Hematopoietic multipotent progenitor cell treated with erythropoietin and hydrocortisone succinate and interleukin-3 and kit ligand, for 17 days (in vitro differentiated cells): ENCODE measurements at places on chromosomes 2 and 18.
A peak's percentile ranks its signal among the peaks of the same experiment; 100 is the strongest.

- DNase-seq, result no peak
Observed at GRCh38 chr2:2187196-2187595, 143.9 kb downstream of the MYT1L start.

DNA sequence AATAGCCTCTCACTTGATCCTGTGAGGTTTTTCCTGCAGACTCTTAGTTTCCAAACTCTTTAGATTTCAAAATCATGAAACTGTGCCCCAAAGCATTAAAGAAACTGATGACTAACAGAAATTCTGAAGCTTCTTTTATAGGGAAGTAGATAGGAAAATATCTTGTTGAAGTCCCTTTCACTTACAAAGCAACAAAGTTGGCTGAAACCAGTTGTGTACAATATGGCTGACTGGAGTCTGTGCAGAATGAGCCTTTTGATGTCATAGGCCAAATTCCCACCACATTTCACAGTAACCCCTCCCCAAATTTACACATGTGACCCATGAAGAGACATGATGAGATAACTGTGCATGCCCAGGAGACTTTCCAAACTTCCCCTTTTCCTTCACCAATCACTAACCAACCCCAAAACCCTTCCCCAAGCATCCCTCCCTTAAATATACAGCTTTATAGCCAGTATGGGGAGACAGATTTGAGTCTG lies 61.7 kb upstream of the NCK2 start:
- no peak for DNase-seq

DNA sequence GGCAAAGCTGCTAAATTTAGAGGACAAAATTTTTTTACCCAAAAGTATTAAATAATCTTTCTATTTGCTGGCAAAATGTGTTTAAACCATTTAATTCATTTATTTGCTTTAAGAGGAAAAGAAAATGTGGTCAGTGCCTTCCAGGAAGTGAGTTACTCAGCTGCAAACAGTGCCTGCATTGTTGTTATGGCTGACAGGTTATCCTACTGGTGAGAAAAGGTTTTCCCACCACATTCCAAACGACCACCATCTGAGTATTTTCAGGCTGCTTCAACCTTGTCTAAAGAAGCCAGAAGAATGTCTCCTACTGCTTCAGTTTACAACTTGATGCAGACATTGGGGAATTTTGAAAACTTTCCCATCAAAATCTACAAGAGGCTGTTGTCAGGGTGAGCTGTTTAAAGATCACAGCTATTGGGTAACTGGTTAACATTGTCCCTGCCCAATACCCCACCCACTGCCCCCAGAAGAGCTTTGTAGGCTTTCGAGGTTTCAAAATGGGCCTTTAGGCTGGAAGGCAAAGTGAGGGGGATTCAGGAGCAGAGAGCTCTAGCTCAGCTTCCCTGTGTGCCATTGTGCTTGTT lies 461.3 kb upstream of the FANCL start:
- DNase-seq, result no peak

DNA sequence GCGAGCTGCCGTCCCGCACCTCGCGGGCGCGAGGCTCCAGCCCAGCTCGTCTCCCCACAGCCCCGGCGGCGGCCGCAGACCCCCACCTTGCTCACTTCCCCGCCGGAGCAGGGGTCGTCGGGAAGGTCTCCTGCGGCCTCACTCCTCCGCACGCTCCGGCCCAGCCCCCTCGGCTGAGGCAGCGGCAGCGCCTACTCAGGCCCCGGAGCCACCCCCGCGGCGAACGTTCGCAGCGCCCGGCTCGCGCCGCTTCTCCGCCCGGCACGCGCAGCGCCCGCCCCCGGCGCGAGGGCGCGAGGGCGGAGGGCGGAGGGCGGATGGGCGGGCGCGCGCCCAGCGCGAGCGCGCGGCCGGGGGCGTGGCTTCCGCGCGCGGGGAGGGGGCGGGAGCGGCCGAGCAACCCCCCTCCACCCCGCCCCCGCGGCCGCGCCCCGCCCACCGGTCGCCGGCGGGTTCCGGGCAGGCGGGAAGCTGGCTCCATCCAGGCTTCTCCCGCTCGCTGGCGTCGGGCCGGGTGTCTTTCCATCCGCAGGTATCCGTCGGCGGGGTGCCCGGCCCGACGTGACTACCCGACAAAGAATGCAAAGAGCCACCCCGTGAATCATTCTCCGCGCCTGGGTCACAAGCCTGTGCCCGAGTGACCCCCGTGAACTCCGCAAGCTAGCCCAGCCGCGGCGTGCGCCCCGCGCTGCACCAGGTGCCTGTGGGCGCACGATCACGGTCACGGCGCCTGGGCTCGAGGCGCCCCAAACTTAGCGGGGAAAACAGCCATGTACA lies at the start of gene DTNB:
Gene DTNB (minus strand): TSS at position 278 of the 777 bp plus-strand sequence. CDS start 20,917 bp downstream, outside the sequence.
- DNase-seq, result peak; percentile 37

DNA sequence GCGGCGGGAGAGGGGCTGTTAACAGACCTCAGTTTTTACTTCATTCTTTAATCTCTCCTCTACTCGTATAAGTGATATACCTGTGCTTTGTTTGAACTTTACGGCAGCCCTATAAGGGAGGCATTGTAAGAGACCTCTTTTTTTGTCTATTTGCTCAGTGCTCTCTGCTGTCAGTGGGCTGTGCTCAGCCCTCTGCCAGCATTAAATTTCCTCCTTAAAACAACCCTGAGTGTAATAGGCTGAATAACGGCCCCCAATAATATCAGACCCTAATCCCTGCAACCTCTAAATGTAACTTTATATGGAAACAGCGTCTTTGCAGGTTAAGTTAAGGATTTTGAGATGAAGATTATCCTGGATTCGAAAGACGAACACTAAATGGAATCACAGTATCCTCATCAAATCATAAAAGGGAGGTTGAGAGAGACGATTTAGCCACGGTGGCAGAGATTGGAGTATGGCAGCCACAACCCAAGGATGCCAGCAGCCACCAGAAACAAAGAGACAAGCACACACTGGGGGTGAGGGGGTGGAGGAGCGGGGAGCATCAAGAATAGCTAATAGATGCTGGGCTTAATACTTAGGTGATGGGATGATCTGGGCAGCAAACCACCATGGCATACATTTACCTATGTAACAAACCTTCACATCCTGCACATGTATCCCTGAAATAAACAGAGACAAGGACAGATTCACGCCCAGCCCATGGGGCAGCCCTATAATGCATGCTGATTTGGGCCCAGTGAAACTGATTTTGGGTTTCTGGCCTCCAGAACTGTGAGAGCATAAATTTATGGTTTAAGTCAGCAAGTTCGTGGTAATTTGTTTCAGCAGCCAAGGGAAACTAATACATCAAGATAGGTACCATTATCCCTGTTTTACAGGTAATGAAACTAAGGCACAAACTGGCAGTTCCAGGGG lies 894 bp upstream of the FARSB start:
- no peak for DNase-seq

DNA sequence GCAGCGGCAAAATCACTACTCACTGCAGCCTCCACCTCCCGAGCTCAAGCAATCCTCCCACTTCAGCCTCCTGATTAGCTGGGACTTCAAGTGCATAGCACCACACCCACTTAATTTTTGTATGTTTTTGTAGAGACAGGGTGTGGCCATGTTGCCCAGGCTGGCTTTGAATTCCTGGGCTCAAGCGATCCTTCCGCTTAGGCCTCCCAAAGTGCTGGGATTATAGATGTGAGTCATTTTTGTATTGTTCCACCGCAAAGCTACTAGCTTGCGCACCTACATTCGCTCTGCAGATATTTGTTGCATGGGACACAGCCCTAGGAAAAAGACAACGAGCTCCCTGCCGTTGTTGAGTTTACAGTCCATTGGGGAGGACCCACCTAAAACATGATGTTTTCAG lies 173.5 kb upstream of the AGAP1 start:
- DNase-seq, result no peak

- peak; percentile 51 for DNase-seq
Observed at GRCh38 chr2:190469771-190470170, 61.6 kb downstream of the MFSD6 start.

DNA sequence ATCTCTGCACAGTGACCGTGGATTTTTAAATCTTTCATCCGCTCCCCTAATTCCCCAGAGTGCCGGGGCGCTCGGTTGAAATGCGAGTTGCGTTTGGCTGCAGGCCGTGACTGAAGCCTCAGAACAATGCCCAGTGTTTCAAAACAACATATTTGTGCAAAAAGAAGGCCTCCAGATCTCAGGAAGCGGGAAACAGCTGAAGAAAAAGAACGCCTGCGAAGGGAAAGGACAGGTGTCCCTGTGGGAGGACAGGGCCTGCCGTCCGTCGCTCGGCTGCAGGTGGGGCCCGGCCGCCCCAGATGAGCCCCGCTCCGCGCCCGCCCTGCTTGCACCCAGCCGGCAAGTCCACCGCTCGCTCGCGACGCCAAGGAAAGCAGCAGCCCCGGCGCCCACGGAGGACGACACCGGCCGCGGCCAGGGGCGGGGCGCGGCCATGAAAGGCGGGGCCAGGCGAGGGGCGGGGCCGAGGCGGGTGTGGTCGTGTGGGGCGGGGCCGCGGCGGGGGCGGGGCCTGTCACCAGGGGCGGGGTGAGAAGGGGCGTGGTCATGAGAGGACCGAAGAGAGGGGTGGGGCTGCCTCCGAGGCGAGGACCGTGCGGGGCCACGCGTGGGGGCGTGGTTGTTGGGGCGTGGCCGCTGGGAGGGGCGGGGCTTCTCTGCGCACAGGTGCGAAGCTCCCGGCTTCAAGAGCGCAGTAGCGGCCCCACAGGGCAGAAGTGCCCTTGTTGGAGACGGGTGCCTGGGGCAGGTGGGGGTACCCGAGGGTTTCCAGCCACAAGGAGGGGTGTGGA lies 17.6 kb upstream of the BOK start:
- DNase-seq, result peak; percentile 74

DNA sequence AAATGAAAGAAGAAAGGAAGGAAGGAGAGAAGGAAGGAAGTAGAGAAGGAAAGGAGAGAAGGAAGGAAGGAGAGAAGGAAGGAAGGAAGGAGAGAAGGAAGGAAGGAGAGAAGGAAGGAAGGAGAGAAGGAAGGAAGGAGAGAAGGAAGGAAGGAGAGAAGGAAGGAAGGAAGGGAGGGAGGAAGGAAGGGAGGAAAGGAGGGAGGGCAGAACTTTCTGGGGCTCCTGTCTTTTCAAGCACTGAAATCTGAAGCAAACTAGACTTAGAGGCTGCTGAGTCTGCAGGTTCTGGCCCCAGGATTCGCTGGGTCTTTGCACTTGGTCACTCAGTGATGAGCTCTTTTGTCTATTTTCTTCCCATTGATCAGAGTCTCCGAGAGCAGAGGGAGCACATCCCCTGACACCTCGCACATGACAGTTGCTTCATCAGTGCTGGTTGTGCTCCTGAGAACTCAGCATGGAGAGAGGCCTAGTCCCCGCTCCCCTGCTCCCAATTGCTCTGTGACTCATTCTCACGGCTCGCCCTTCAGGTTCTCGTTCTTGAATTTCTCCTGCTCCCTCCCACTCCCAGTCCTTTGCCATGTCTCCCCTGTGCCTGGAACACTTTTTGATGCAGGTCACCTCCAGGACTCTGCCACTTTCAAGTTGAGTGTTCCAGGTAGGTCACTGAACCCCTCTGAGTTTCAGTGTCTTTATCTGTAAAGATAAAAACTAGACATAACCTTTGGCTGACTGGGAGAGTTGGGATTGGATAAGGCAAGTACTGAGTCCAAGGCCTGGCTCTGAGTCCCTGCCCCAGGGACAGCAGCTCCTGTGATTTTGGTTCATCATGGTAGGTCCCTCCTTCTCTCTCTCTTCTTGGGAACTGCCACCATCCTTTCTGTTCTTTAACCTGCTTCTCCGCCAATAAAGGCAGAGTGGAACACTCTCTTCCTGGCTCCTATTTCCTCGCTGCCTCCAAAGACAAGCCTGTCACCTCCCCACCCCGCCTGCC lies 55.2 kb downstream of the TNP1 start:
- no peak for DNase-seq

GRCh38 chr18:21853016-21853415 lies 112.4 kb downstream of the MIB1 start:
- no peak for DNase-seq

DNA sequence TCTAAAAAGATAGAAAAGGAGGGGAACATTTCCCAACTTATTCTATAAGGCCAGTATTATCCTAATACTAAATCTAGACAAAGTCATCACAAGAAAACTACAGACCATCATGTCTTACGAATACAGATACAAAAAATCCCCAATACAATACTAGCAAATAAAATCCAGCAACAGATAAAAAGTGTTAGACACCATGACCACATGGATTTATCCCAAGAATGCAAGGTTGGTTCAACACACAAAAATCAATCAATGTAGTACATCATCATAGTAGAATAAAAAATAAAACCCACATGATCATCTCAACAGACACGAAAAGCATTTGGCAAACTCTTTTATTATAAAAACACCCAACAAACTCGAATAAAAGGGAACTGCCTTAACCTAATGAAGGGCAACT lies 18.5 kb downstream of the SLC66A2 start:
- no peak for DNase-seq

- DNase-seq, result no peak
Observed at GRCh38 chr2:216987252-216987821, 127.5 kb upstream of the TNP1 start.

DNA sequence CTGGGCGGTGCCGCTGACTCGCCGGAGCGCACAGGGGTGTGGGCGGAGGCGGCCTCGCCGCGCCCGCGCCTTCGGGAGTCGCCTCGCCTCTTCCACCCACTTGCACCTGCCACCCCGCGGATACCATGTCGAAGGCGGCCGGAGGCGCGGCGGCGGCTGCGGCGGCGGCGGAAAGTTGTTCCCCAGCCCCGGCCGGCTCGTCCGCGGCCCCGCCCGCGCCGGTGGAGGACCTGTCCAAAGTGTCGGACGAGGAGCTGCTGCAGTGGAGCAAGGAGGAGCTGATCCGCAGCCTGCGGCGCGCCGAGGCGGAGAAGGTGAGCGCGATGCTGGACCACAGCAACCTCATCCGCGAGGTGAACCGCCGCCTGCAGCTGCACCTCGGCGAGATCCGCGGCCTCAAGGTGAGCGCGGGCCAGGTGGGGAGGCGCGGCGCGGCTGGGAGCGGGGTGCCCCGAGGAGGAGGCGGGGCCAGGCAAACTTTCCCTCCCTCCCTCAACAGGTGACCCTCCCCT lies 766 bp downstream of the CCDC85A start:
- no peak for DNase-seq

DNA sequence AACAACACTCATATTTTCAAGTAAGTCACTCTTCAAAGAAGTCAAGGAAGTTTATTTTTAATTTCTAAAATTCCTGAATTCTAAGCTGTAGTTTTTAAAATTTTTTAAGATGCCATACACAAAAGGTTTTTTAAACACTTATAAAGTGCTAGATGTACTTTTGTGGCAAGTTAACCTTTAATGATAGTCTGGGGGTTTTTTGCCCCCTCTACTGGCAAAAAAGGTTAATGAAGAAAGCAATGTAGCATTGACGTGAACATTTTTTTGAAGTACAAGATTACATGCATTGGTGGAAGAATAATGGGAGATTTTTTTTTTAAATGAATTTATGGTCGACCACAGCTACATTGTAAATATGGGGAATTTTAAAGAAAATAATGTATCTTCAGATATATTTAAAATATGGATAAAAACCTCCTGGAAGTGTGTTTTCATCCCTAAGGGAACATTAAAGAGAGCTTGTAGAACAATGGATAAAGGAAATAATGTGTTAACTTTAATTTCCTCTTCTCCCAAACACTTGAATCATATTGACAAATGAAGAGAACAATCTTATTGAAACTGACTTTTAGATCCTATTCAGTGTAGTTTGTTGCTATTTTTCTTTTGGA lies 12.6 kb downstream of the ITPRID2 start:
- DNase-seq, result no peak
